HT-29 (cell line): ENCODE measurements at places on chromosomes 12 and 14. TPM values are rescaled to one million over a fixed set of nuclear protein-coding genes. Genes with fewer than 3 reads are reported as not detected.

NPAS3 gene
- total RNA-seq = not detected in 2 replicates

MANSC1 gene
- total RNA-seq = 10.5 and 14.8 TPM in 2 replicates

PTPRR gene
- 0.44 and 0.66 TPM in 2 replicates for total RNA-seq

C1QL4 gene
- total RNA-seq = not detected in 2 replicates

SLC5A8 gene
- not detected in 2 replicates for total RNA-seq

TBC1D30 gene
- 44.7 and 46.2 TPM in 2 replicates for total RNA-seq

GRCh38 chr12:46237371-46238045 is 31.3 kb downstream of the SLC38A1 start:
- DNase-seq = no peak

GRCh38 chr14:69713209-69713781 is 53.6 kb upstream of the SRSF5 start:
- peak; percentile 11 for DNase-seq

GRCh38 chr12:9761419-9761781 is 699 bp upstream of the CD69 start:
- DNase-seq = no peak

DNA sequence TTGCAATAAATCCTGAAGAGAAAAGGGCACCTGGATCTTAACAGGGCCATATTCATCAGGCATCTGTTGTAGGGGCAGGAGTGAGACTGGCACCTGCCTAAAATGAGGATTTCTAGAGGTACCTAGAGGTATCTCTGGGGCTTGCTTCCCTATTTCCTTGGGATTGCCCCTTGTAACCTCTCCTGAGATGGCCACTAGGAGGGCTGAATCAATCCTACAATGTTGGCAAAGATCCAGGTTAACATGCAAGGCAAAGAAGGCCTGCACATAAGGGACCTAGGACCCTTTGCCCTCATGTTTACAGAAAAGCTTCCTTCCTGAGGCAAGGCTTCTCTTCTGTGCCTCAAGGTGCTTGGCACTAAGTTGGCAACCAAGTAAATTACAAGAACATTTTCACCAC is 25.8 kb upstream of the CLEC4E start:
- DNase-seq = no peak

- DNase-seq = no peak
Measured at GRCh38 chr14:66383257-66383656, 102.9 kb upstream of the CCDC196 start.

- no peak for DNase-seq
Measured at GRCh38 chr12:10147714-10148403, 17.9 kb upstream of the CLEC7A start.

DNA sequence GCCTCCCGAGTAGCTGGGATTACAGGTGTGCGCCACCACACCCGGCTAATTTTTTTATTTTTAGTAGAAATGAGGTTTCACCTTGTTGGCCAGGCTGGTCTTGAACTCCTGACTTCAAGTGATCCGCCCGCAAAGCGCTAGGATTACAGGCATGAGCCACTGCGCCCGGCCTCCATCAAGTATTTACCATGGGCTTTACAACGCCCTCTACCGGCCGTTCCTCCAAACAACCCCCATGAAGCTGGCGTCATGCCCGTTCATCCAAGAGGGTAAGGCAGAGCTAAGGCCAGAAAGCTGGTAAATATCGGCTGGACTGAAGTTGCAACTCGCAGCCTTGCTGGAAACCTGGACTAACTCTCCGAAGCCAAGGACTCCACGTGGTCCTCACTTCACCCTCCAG is 41.6 kb downstream of the RNF34 start:
- DNase-seq = peak; percentile 18

DNA sequence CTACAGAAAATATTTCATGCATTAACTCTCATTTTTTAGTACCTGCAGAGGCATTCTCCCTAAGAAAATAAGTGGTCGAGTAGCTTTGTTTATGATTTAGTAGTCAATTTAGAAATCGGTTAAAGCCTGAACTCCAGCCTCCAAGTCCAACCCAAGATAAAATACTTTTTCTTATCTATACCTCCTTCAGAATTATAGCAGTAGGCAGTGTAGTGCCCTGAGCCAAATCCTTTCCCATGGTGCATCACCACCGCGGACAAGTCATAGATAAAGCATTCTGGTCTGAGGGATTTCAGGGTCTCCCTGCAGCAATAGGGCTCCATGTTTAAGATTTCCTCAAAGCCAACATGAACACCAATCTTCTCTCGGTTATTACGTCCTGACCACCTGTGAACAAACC is 30.5 kb downstream of the USP44 start:
- no peak for DNase-seq

DNA sequence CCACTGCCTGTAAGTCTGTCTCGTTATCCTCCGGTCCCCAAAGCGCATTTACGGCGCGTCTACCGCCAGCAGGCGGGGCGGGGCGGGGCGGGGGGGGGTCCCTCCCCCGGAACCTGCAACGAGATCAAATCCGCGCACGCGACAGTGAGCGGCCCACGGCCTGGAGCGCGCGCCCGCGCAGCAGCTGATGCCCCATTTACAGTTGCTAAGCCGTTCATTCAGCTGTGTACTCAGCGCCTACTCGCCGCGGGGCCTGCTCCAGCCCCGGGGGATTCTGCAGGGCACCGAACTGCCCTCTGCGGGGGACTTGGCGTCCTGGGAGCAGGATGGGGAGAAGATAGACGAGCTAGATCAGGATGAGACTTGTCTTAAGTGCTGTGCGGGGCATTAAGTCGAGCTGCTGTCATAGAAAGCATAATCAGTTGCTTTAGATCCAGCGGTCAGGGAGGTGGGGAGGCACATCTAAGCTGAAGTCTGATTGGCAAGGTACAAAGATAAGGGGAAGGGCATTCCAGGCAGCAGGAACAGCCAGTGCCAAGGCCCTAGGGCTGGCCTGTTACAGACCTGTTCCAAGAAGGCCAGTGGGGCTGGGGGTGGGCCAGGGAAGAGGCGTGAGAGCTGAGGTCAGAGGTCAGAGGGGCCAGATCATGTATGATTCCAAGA is 1.4 kb upstream of the CCDC85C start:
- peak; percentile 39 for DNase-seq

GRCh38 chr12:95215949-95216348 is 1.3 kb downstream of the FGD6 start:
- peak; percentile 47 for DNase-seq

GRCh38 chr14:74599946-74600345 is 12.1 kb downstream of the LTBP2 start:
- no peak for DNase-seq

DNA sequence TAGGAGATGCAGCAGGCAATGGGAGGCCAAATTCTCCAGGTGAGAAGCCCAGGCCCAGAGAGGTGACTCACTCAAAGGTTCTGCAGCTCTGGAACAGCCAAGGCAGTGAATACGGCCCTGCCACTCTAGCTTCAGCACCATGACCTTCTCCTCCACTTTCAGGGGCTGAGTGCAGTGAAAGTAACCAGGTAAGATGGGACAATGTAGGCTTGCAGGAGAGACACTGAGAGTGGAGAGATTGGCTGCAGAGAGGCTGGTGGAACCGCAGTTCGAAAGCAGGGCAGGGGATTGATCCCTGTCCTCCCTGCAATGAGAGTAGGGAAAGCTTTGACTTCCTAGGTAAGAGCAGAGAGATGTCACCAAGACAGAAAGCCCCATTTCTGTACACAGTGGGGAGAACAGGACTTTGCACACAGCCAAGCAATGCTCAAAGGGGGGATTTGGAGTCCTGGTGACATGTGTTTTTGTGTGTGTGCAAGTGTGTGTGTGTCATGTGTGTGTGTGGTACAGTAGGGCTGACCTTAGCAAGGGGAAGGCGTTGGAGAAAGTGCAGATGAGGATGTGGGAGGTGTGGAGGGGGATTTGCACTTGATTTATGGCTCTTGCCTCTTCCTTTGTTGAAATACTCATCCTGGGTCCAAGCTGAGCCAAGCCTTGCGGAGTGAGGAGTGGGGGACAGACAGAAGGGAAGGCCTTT is 12.7 kb downstream of the DHRS2 start:
- DNase-seq = no peak

GRCh38 chr12:125533434-125534029 is 468.3 kb downstream of the AACS start:
- peak; percentile 21 for DNase-seq

- no peak for DNase-seq
Measured at GRCh38 chr12:101671157-101671791, 26.2 kb upstream of the CHPT1 start.

GRCh38 chr14:94113908-94114588 is 3.5 kb downstream of the IFI27 start:
- DNase-seq = no peak

GRCh38 chr12:133231001-133231400 is 4.7 kb downstream of the ANHX start:
- DNase-seq = no peak

DNA sequence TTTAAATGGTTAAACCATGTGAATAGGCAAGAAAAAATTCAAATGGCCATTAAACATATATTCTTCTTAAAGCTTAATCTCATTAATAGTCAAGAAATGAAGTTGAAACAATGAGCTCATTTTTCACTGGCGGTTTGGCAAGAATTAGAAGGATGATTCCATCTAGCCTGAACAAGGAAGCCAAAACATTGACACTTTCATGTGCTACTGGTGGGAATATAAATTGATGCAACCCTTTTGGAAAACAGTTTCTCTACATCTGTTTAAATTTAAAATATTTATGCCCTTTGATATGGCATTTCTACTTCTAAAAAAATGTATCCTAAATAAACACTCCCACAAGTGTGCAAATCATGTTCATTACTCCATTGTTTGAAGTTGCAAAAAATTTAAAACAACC is 174.7 kb upstream of the HIF1A start:
- DNase-seq = no peak

DNA sequence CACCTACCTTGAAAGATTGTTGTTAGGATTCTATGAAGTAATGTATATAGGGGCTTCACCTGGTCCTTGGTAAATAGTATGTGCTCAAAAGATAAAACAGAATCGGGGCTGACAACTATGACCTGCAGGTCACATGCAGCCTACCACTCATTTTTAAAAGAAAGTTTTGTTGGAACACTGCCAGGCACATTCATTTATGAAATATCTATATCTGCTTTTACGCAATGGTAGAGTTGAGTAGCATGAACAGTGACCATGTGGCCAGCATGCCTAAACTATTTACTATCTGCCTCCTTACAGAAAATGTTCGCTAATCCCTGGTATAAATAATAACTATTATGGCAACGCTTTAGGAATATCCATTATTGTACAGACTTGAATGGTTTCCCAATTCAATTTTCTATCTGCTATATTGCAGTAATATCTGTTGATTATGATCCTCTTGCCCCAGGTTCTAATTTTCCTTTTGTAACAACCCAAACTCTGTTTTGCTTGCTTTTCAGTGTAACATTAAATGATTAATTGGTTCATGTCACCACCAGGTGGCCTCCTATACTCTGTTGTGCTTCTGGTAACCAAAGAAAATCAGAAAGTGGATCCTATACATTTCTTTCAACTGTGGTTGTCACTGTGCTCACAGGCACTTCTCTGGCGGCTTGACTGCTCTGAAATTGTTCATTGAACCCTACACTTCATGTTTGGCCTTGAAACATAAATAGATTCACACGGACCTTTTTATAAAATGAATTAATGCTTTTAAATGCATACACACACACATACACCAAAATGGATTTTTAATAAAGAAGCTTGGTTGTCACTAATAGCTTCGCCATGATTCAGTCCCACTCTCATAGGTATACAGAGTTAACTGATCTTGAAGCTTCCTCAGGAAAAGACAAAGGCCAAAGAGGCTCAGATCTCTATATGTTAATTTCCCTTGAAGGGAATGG is 227.7 kb upstream of the NPAS3 start:
- DNase-seq = peak; percentile 50

GRCh38 chr12:28793581-28794151 is 355.4 kb upstream of the FAR2 start:
- no peak for DNase-seq

DNA sequence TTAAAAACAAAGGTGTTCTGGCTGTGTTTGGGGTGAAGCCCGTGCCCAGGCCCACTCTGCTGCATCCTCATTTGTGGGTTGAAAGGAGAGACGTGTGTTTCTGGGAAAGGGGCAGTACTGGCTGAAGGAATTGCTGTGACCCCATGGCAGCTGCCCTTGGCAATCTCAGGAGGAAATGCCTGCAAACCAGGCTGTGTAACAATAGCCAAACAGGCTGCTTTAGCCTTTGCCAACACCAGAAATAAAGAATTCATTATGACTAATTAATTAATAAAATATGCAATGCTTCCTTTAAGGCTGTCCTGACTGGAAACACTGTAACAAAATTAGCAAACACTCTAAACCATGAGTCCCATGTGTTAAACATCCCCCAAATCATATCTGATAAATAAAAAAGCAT is 53.0 kb upstream of the KRR1 start:
- DNase-seq = no peak

DNA sequence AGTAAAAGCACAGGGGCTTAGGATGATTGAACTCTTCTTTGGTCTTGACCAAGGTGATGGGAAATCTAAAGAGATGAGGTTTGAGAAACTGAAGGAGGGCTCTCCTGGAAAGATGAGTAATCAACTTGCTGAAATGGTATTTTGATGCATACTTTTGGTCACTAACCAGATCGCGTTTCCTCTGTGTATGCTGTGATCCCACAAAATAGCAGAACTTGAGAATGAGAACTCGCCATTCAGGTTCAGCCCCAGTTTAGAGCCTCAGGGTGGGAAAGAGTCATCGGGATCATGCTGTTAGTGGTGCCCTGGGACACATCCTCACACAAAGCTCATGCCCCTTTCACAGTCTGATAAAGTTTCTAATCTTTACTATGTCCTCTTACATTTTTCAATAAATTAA is 488.8 kb downstream of the ETNK1 start:
- no peak for DNase-seq
